ENCODE measurements at places on chromosomes 7 and 10.

- DNase-seq = no peak
These were observed 10.8 kb upstream of the GALNT11 start for GRCh38 chr7:152014722-152015121.

DNA sequence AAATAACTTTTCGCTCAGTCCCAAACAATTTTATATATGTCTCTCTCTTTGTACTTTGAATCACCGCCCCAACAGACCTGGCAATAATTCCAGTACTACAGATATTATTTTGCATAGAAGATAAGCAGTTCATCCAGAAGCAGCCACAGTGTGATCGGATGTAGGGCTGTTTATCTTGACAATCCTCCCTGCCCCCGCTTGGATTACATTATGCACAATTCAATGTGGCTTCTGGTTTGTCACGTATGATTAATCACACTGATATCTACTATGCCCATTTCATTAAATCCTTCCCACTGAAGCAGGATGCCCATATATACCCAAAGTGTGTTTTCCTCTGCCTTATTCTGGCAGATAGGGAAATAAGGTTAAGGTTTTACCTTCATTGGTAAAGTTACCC is 115.2 kb downstream of the PDE1C start:
- DNase-seq = no peak

- no peak for DNase-seq
These were observed 22.0 kb downstream of the PRTFDC1 start for GRCh38 chr10:24930427-24930826.

DNA sequence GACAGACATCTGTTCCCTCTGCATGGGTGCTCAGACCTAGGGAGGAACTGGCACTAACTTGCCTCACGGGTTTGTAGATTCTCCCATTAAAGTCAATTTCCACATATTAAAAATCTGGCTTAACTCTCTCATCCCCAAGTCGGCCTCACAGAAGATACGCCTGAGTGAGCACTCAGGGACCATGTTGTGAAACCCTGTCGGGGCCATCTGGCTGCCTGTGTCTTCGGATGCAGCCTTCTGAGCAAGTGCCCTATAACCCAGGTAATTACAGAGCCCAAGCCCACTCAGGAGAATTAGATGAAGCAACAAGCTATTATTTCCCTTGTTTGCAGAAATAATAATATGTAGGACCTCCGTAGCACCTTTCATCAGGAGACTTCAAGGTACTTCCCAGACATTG is 219.3 kb upstream of the GLI3 start:
- DNase-seq = no peak

- DNase-seq = no peak
These were observed 32.3 kb downstream of the OAT start for GRCh38 chr10:124386186-124387077.

DNA sequence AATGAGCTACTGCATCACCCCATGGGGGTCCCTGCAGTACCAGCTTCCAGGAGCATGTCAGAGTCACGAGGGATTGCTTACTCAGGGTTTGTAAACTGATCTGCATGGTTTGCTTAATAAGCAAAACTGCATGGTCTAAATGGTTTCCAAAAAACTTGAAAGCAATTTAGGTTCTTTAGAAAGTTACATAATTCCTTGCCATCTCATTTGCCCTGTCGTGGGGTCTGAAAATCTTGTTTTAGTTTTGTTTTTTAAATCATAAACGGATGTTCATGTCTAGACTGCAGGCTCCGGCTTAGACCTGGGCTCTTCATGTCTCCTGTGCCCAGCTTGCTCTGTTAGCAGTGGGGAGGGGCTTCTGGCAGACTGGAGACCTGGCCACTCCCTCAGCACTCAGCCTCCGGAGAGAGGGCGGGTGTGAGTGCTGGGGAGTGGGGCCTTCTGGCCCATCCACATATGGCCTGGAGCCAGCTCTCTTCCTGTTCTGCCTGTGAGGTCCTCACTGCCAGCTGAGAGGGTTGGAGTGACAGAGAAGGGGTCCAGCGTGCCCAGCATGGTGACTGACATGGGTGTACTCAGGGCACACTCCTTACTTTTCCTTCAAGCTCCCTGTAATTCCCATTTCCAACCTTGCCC is 17.5 kb downstream of the PRF1 start:
- DNase-seq = peak; percentile 38

GRCh38 chr10:97683556-97684367 is 3.3 kb downstream of the AVPI1 start:
- no peak for DNase-seq

DNA sequence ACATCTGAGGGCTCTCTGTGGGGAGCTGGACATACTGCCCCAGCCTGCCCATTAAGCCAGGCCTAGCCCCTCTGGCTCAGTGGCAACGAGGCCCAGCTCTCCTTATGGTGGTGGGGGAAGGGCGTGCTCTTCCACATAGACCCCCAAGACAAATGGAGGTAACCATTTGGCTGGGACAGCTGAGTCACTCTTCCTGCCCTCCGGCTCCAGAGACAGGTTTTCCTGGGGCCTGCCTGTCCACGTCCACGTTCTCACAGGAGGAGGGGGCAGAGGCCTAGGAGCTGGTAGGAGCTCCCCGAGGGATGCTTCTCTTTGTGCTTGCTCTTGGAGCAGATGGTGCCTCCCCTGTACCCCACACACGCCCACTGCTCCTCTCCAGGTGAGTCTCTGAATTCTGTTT is 33.5 kb downstream of the TSPAN15 start:
- DNase-seq = no peak

- no peak for DNase-seq
These were observed 102.1 kb downstream of the CUX1 start for GRCh38 chr7:101919363-101920115.

DNA sequence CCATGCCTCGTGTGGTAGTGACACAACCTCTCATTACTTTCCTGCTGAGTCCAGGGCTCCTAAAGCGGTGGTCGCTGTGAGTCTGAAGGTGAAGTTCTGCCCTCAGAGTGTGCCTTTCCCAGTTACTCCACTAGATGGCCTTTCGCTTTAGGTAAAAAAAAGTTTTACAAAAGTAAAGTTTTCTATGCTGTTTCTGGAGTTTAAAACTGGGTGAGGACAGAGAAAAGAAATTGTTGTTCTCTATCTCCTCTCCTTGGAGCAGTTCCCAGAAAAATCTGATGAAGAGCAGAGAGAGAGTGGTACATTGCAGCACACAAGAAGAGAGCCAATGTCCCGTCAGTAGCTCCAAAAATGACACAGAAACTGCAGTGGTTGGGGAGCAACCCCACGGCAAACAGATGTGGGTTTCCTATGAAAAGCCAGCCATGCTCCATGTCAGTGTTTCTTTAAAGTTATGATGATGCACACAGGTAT is 257.1 kb downstream of the GLI3 start:
- DNase-seq = peak; percentile 65

DNA sequence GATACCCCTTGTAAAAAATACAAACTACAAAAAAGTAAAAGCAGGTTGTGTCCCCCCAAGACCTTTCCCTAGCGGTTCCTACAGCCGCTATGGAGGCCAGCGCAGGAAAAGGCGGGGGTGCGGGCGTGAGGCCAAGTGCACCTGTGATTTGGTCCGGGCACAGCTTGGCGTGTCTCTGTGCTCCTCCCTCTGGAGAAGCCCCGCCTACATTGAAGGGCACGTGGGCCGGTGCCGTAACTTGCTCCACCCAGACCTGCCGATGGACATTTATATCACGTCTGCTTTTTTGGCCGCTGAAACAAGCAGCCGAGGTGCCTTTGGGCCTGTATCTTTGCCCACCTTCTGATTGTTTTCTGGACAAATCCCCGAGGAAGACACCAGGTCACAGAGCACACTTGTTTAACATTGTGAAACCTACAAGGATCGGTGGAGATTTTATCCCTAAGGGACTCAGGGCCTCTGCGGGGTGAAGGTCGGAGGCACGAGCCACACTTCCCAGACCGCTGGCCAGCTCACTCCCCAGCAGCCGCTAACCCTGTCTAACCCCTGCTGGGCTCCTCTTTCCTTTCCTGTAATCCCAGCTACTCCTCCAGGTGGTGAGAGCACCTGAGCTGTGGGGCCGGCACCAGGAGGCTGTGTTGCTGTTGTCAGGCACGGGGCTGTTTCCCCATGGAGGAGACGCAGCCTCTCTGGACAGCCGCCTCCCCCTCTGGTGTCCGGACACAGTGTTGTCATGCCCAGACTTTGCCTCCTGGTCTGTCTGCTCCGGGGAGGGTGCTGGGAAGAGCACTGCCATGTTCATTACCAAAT is 18.8 kb upstream of the INPP5A start:
- DNase-seq = no peak

- no peak for DNase-seq
These were observed 6.1 kb upstream of the PTPN12 start for GRCh38 chr7:77531038-77531437.

- DNase-seq = no peak
These were observed 70.4 kb upstream of the DNAJB12 start for GRCh38 chr10:72425133-72425532.

DNA sequence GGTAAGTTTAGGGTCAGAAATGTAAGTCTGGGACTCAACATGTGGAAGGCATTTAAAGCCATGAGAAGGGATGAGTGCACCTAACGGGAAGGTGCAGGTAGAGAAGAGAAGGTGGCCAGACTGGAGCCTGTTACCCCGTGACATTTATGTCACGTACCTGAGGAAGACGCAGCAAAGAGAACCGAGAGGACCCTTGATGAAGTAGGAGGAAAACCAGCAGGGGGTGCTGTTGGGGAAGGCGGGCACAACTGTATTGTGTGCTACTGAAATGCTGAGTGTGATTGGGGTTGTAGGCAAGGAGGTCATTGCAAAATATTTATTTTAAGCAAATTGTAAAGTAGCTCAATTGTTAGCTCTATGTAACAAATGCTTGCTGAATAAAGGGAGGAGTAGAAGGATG is 338.2 kb upstream of the PRKCQ start:
- no peak for DNase-seq

GRCh38 chr7:141409801-141410329 is 141.3 kb upstream of the AGK start:
- peak; percentile 84 for DNase-seq

GRCh38 chr7:25633426-25634036 is 405.2 kb upstream of the NPVF start:
- no peak for DNase-seq

GRCh38 chr10:81944609-81945008 is 69.6 kb downstream of the NRG3 start:
- no peak for DNase-seq

- DNase-seq = no peak
These were observed 77.1 kb downstream of the NRF1 start for GRCh38 chr7:129688503-129689222.
